ENCODE measurements at places on chromosomes 7 and 10.

DNA sequence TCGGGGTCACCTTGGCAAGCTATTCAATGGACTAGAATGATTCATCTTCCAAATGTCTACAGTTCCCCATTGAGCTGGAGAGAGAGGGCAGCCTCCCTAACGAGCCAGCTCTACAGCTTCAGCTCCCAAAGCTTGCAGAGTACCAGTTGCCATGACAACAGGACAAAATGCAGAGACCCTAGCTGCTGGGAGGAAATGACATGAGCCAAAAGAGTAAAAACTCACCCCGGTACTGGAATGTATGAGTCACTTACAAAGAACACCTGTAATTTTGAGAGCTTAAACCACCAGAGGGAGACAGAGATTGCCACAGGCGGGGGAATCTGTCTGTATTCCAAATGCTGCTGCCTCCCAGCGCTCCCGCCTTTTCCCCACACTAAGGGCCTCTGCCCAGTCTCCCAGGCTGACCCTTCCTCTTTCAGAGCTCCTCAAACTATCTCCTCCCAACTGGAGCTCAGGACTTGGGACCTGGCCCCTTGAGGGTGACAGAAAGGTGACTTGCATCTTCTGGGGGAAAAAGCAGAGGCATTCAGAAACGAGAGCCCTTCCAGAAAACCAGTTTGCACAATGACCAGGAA lies 95.5 kb downstream of the CUL2 start:
- no peak for DNase-seq

GRCh38 chr7:138204285-138204981 lies 128.2 kb downstream of the AKR1D1 start:
- no peak for DNase-seq

DNA sequence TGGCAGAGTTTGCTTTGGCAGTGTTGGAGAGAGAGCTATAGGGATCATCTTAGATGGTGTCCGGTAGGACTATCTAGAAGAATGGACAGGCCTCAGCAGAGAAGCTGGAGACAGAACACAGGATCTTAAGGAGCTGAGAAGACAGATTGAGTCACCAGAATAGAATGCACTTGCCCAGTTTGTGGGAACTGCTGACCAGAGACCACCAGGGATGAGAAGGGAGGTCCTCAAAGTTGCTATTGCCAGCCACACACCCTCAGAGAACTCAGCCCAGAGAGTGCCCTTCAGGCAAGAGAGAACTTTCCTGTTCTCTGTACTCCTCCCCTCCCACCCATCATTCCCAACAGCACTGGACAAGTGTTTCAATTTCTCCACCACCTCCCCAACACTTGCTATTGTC lies 25.3 kb upstream of the GALNT11 start:
- no peak for DNase-seq

- no peak for DNase-seq
Observed at GRCh38 chr7:155344270-155344617, 46.6 kb downstream of the INSIG1 start.

- no peak for DNase-seq
Observed at GRCh38 chr7:83466956-83467355, 182.0 kb downstream of the SEMA3E start.

DNA sequence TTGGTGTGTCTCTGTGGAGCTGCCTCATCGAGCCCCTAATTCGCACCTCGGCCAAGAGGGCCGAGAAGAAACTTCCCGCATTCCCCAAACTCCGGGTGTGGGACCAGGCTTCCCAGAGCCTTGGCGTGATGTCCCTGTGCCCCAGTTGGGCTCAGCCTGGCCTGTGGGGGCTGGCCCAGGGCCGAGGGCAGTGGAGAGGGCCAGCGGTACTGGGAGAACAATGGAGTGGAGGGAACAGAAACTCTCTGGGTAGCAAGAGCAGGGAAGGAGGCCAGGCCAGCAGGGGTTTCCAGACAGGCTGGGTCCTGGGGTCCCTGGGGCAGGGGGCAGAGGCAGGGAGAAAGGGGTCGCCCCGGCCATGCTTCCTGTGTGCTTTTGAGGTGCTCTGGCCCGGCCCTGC lies 16.0 kb downstream of the TMEM270 start:
- no peak for DNase-seq

DNA sequence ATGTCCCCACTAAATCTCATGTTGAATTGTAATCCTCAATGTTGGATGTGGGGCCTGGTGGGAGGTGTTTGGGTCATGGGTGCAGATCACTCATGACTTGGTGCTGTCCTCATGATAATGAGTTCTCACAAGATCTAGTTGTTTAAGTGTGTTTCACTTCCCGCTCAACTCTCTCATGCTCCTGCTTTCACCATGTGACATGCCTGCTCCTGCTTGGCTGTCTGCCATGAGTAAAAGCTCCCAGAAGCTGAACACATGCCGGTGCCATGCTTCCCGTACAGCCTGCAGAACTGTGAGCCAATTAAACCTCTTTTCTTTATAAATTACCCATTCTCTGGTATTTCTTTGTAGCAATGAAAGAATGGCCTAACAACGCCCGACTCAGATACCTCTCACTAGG lies 6.2 kb upstream of the PSTK start:
- peak; percentile 66 for DNase-seq

DNA sequence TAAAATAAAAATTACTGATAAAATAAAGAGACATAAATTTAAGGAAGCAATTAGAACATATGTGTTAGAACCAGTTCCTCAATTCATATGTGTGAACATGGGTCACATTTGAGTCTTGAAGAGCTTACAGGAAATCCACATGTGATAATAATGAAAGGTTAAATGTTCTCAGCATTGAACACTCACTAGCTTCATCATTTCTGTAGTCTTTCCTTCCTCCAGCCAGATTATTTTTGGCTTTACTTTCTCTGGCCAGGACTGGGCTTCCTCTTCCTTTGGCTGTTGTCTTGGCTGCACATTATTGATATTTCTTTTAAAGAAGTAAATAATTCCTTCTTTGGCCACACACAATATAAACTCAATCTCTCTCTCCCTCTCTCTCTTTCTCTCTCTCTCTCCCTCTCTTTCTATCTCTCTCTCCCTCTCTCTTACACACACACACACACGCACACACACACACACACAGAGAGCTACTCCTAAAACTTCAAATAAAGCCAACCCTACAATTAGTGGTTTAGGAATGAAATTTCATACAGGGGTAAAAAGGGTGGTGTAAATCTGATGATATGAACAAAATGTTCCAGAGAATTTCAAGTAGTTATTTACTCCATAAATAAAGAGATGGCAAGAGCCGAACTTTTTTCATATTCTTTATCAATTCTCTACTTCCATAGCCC lies 171.2 kb downstream of the REEP3 start:
- DNase-seq, result peak; percentile 79

DNA sequence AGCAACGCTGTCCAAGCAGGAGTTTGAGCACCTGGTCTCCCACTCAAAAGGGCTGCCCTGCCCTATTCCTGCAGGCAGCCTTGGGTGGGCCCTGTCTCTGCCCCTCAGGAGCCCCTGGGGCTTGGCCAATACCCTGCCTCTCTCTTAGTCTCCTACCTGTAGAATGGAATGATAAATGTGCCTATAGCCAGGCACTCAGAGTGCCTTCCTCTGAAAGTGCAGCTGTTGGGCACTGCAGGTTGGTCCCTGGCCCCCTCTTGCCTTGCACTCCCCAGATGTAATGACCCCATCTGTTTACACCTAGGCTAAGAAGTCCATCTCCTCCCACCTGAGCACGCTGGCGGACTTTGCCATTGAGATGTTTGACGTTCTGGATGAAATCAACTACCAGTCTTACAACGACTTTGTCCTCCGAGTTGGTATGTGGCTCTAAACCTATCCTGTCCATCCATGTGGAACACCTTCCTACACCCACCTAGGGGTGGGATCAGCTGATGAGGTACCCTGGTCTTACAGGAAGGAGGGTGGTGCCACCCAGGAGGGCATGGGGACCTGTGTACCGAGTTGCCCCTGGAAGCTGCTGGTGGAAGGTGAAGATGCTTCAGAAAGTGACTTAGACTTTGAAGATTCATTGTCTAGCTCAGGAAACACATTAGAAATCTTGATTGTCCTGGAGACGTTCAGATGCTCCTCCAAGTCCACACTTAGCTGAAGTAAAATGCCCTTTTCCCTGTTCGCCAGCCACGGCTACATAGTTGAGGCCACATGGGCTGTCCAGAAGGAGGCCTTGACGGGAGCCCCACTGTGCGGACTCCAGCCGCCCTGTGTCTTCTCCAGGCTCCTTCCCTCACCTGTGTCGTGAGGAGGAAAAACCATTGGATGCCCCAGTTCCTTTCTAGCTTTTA lies 134.1 kb downstream of the ADCY1 start:
- no peak for DNase-seq

GRCh38 chr7:127678947-127679346 lies 27.0 kb downstream of the SND1 start:
- no peak for DNase-seq

DNA sequence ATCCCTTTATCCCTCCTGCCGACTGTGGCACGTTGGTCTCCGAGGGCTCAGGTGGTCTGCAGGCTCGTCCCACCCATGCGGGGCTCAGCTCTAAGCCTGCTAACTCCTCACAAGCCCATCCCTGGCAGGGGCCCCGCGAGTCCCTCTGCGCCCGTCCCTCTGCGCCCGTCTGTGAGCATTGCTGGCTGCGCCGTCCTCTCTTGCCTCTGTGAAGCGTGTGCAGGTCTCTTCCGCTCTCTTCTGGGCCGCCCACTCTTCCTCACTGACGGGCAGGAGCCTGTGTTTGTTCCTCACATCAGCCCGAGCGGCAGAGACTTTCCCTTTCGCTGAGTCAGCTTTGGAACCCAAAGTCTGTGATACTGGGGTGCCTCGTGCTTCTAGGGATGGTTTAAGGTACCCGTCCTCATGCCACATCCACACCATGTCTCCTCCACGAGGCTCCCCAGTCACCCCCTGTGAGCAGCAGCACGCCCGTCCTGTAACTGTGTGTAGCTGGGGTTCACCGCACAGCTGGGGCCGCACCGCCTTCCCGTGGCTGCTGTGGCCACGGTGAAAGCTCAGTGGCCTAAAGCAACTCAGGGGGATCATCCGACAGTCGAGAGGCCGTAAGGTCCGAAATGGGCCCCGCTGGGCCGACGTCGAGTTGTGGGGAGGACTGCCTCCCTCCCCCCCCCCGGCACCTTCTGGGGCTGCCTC lies 35.5 kb downstream of the ADGRA1 start:
- no peak for DNase-seq

GRCh38 chr7:37394158-37394557 lies 54.5 kb downstream of the ELMO1 start:
- no peak for DNase-seq

- DNase-seq, result no peak
Observed at GRCh38 chr10:22159979-22160378, 57.8 kb downstream of the EBLN1 start.

GRCh38 chr7:122046402-122046801 lies 97.6 kb downstream of the AASS start:
- DNase-seq, result no peak

GRCh38 chr7:118285358-118285757 lies 60.9 kb downstream of the ANKRD7 start:
- DNase-seq, result no peak

GRCh38 chr7:40780460-40780859 lies 645.7 kb downstream of the SUGCT start:
- no peak for DNase-seq

DNA sequence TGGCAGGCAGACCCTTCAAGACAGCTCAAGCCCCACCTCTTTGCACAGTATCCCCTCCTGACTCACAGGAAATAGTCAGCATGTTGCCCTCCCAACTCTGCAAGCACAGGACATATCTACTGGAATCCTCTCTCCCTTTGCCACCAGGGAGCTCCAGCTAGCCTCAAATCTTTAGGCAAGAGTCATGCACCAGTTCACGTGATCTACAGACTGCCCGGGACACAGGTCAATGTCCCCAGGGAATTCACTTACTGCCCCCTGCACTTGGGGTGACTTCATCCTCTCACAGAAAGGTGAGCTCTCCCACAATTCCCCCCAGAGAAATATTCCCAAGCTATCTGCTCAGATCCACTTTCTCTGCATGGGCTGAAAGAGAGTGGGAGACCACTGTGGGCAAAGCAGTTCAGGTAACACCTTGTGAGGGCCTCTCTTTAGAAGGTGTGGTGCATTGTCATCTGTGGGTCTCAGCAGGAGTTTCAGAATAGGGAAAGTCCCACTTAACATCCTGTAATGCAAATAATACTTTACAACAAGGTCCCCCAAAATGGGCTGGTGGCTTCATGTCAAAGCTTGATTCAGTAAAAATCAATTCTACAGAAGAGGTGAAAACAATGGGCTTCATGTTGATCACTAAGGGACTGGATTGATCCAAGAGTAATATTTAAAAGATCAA lies 129.9 kb downstream of the NOC3L start:
- no peak for DNase-seq

- peak; percentile 74 for DNase-seq
Observed at GRCh38 chr7:88226886-88227516, 7.2 kb upstream of the SRI start.

DNA sequence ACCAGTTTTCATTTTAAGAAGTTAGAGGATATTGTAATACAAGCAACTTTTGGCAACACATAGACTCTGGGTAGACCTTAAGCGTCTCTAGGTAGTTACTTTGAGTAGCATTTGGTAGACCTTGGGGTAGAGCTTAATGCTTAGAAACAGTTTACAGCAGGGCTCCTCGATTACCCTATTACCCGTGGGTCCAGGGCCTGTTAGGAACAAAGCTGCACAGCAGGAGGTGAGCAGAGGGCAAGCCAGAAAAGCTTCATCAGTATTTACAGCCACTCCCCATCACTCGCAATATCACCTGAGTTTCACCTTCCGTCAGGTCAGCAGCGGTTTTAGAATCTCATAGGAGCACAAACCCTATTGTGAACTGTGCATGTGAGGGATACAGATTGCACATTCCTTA lies 173.5 kb downstream of the TSPAN12 start:
- DNase-seq, result no peak

DNA sequence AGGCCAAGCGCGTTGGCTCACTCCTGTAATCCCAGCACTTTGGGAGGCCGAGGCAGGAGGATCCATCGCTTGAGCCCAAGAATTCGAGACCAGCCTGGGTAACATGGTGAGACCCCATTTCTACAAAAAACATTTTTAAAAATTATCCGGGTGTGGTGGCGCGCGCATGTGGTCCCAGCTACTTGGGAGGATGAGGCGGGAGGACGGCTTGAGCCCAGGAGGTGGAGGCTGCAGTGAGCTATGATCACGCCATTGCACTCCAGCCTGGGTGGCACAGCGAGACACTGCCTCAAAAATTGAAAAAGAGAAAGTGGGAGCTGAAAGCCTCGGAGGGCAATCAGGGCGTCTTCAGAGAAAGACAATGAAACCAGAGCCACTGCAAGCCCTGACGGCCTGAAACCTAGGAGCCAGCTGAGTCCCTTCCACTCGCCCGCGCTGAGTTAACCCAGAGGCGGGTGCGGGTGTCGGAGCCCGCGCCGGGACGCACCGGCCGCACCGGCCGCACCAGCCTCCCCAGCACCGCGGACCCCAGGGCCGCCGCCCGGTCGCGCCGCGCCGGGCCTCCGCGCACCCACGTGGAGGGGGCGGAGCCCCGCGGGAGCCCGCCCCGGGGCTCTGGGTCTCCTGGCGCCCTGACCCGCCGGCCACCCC lies 22.4 kb downstream of the ZFAND2A start:
- DNase-seq, result no peak

DNA sequence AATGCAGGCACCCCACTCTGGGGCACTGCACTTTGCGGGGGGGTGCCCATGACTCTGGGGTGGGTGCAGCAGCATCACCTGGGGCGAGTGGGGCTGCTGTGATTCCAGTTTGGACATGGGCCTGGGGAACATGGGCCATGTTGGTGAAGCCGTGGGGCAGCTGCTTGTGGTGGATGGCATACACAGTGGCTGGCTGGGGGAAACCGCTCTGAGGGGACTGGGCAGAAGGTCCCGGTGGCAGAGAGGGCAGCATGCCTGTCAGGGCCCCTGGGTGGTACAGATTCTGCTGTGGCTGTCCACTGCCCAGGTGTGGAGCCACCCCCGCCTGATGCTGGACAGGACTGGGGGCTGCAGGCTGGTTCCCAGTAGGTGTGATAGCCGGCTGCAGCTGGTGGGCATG lies 57.2 kb downstream of the LRRC72 start:
- DNase-seq, result no peak

- DNase-seq, result no peak
Observed at GRCh38 chr10:8731121-8732095, 676.9 kb downstream of the GATA3 start.

Data from suppressor macrophage (primary cell).